ENCODE measurements at places on chromosomes 5 and 9.

DNA sequence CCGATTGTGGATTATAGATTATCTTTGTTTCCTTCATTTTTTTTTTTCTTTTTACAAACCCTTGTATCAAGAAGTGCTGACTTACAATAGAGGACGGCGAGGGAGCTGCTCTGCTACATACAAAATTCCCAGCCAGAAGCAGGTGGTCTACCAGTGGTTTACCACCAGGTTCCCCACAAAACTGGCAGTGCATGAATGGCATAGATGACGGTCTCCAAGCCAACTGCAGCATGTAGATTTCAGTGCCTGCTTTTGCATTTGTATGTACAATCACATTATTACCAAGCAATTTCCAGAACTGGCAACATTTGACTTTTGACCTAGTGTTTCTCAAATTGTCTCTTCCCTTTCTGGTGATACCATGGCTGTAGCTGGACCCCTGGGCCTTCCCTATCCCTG is 84.0 kb downstream of the ACER2 start:
- DNase-seq: no peak

DNA sequence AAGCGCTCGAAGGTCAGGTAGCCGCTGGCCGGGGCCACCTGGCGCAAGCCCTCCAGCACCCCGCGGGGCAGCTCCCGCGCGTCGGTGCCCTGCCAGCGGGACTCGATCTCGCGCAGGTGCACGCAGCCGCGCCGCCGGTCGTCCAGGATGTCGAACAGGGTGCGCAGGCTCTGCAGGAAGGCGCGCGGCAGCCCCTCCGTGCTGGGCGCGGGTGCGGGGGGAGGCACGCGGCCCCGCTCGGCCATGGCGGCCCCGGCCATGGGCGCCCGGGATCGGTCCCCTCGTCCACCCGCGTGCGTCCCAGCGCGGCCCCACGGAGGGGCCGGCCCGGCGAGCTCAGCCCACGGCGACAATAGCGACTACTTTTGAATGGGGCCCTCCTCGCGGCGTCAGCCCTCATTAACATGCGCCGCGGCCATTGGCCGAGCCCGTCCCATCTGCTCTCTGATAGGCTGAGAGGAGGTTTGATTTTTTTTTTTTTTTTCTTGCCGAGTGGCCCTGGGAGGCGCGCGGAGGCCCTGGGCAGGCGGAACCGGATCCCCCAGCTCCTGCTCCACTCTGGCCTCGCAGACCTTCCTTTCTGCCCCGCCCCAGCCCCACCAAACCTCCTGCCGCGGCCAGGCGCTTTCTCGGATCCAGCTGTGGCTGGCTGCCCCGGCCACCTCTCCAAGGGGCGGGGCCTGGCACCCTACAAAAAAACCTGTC is at the start of gene SAPCD2:
SAPCD2 (minus strand) TSS at position 357 of the 705 bp plus-strand sequence; CDS start at position 260, 97 bp downstream.
- DNase-seq: peak; percentile 61

- DNase-seq: no peak
Observed at GRCh38 chr5:111411301-111411700, 101.0 kb downstream of the STARD4 start.

- no peak for DNase-seq
Observed at GRCh38 chr9:118422508-118422907, 718.3 kb downstream of the TLR4 start.

DNA sequence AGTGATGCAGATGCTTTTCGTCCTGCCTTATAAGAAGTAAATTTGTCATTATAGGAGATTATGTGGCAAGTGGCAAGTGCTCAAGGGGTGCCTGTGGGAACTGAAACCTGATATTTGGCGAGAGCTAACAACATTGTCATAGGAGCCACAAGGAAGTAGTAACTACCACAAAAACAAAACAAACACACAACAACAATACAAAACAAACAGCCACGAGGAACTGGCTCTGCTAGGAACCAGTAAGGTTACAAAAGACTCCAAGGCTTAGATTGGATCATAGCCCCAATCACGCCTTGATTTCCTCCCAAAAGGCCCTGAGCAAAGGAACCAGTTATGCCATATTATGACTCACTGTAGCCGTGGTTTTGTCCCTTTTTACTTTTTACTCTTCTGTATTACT is 1045.2 kb downstream of the CDH12 start:
- no peak for DNase-seq

- no peak for DNase-seq
Observed at GRCh38 chr9:20604562-20604961, 17.7 kb downstream of the MLLT3 start.

DNA sequence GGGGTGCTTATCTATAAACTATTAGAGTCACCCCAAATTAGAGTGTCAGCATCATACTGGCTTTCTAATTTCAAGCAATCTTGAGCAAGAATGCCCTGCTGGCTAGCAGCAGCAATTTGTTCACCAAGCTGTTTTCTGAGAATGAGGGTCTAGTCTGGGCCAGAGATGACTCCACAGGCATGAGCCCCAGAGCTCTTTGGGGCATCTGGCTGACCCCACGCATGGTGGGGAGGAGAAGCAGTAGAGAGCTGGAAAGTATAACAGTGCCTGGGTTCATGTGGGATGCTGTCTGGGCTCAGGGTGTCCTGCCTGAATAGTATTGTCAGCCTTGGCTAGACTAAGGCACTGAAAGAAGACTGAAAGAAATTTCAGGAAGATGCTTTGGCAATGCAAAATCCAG is 64.9 kb downstream of the C6 start:
- peak; percentile 27 for DNase-seq

Data from ovary (tissue), 10 donors.